ENCODE measurements at places on chromosomes 7 and 10.

GRCh38 chr10:11217521-11217920 lies 199.8 kb downstream of the CELF2 start:
- no peak for DNase-seq

DNA sequence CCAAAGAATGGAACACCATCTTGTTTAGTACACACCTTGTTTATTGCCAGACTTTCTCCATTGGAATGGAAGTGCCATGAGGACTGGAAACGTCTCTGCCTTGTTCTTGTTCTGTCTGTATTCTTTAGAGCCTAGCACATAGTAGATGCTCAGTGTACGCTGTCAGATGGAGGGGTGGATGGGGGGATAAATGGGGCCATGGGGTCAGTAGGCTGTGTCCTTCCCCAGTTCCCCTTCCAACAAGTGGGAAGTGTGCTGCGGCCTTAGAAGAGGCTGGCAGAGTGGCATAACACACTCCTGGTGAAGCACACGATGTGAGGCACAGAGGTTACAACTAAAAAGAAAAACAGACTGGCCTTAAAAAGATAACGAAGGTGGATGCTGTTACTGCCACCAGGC lies 61.9 kb downstream of the TMEM209 start:
- DNase-seq: no peak

GRCh38 chr7:33624215-33624614 lies 281.1 kb upstream of the BMPER start:
- DNase-seq: no peak

GRCh38 chr7:48389977-48390376 lies 218.7 kb downstream of the ABCA13 start:
- no peak for DNase-seq

- no peak for DNase-seq
Observed at GRCh38 chr10:20694296-20694695, 202.8 kb downstream of the NEBL start.

- DNase-seq: no peak
Observed at GRCh38 chr7:89757910-89758309, 396.4 kb upstream of the STEAP1 start.

GRCh38 chr7:38451840-38452239 lies 178.4 kb upstream of the TARP start:
- DNase-seq: no peak

DNA sequence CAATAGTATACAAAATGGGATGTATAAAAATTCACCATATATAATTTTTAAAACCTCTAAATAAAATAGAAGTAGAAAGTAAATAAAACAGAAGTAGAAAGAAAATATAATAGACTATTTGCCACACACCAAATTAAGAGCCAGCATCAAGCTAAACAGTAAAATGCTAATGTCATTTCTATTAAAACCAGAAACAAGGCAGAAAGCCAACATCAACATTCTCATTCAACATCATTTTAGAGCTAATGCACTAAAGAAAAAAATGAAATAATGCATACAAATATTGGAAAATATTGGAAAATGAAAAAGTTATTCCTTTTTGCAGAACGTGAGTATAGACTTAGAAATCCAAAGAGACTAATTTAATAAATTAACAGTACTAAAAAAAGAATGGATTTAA lies 23.4 kb upstream of the RELN start:
- DNase-seq: no peak

DNA sequence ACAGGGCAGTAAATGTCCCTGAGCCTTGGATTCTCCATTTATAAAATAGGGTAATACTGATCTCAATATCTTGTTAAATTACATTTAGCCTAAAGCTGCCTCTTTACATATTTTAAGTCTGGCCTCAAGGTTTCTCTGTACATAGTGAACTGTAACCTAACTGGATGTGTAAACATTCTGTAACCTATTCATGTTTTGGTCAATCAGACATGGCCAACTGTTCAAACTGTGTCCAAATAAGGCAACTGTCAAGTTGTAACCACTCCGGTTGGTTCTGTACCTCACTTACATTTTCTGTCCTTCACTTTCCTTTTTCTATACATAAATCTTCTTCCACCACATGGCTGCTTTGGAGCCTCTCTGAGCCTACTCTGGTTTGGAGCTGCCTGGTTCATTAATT lies 107.1 kb upstream of the ITGB1 start:
- DNase-seq: no peak

GRCh38 chr10:34206935-34207268 lies 608.2 kb downstream of the PARD3 start:
- DNase-seq: no peak

GRCh38 chr7:151093748-151094147 lies 7.5 kb downstream of the AGAP3 start:
- no peak for DNase-seq

DNA sequence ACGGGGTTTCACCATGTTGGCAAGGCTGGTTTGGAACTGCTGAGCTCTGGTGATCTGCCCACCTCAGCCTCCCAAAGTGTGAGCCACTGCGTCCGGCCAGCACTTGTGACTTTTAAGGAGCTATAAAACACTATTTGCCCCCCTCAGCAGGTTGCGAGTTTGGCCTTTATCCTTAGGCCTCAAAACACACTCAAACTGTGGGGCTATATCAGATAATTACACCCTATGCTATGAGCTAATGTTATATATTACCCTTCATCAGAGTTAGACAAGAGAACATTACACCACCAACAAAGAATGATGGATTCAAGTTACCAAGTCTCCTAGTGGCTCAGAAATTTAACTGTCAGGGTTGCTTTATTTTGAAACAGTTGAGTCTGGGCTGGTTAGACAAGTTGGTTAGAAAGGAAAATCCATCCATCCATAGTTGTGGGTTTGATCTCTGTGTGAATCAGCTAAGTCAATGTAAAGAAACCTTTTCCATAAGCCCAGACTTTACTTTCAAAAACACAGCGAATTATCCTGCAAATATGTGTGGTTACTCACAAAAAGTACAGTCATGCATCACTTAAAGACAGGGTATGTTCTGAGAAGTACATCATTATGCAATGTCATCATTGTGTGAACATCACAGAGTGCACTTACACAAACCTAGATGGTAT lies 115.8 kb downstream of the SEMA3D start:
- no peak for DNase-seq

DNA sequence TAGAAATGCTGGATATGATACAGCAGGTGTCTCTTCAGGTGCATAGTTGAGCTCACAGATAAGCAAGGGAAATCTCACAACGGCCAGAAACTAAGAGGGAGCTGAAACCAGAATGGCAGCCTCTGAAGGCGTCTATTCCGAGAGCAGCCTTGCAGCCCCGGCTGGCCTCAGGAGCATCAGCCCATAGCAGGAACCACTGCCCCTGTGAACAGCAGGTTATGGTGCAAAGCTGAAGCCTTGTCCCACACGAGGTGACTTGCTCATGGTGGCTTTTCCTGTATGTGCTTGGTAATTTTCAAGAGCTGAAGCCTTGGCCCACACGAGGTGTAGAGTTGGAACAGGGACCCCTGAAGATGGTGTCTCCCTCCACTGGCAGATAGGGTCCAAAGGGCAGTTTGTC lies 33.2 kb downstream of the BNIP3 start:
- DNase-seq: no peak

DNA sequence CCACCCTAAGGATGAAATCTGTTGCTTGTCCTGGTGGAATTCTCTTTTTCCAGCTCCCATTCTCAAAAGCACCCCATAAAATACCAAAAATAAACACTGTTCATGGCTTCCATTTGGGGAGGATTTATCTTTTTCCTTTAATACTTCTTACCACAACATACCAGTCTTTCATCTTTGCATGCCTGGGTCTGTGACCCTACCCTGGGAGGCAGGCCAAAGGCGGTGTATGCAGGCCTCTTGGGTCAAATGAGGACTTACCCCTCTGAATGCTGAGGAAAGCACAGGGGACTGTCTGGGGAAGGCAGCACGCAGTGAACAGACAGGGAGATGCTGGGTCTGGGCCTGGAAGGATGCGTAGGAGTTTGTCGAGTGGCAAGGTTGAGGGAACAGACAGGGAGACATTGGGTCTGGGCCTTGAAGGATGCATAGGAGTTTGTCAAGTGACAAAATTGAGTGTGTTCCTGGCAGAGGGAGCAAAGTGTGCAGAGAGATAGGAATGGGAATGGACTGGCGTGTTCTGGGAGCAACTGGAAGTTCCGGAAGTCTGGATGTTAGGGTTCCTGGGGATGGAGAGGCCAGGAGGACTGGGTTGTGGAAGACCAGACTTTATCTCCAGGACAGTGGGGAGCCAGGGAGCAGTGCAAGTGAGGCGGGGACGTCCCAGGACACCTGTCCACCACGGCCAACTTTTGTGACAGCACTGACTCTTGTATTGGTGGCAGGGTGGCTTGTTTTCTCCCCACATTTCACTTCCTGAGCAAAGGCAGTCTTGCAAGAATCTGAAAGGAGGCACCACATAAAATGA lies 40.8 kb downstream of the MYL10 start:
- DNase-seq: no peak

DNA sequence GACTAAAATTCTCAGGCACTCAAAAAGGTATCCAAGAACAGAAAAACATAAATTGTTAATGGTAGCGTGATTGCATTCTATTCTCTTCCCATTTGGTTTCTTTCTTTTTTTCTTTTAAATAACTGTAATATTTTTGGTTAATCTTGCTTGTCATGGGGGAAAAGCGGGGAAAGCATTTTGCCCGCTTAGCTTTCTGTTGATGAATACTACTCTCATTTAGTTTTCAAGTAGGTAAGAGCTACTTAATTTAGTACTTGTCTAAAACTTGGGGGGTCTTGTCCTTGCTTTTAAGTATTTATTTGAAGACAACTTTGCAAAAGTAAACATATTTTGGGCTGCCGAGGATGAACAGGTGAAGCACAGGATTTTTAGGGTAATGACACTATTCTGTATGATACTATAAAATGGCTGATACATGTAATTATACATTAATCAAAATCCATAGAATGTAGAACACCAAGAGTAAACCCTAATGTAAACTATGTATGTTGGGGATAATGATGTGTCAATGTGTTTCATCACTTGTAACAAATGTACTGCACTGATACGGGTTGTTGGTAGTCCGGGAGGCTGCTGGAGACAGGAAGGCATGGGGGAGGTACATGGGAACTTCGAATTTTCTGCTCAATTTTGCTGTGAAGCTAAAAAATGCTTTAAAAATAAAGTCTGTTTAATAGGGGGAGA lies 1.7 kb downstream of the TES start:
- peak; percentile 13 for DNase-seq

- DNase-seq: no peak
Observed at GRCh38 chr10:17037910-17038309, 91.7 kb downstream of the CUBN start.

- DNase-seq: no peak
Observed at GRCh38 chr10:110898391-110898790, 20.6 kb downstream of the BBIP1 start.

- no peak for DNase-seq
Observed at GRCh38 chr7:137454246-137454724, 110.8 kb upstream of the PTN start.

DNA sequence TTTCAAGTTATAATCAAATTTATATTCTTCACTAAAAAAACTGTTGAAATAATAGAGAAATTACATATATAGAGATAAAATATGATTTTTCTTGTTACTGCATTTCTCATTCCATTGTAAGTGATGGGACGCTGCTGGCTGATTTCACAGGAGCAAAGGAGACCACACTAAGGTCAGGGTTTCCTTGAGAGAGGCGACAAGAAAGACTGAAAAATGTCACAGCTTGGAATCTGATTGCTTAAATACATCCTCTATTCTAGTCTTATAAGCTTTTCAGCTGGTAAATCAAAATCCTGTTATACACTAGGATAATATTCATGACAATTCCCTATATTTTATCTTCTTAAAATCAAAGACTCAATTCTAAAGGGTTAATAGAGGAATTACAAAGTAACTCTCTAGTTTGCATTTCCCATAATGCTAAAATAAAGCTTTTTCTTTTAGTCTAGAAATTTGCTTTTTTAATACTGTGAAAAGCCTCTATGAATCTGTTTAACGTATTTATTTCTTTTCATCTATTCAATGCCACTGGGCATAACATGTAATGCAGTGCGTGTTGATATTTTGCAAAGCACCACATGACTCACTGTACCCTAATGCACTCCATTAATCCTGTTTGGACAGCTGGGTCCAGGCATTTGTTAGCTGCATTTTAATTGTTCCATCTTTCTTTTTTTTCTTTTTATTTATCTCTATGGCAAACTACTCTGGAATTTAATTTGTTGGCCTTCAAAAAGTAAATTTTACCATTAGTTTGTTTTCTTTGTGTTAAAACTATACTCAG lies 81.7 kb downstream of the RNF32 start:
- no peak for DNase-seq

GRCh38 chr10:58178811-58179210 lies 88.9 kb downstream of the IPMK start:
- no peak for DNase-seq

GRCh38 chr7:82676777-82677463 lies 233.3 kb upstream of the CACNA2D1 start:
- no peak for DNase-seq

DNA sequence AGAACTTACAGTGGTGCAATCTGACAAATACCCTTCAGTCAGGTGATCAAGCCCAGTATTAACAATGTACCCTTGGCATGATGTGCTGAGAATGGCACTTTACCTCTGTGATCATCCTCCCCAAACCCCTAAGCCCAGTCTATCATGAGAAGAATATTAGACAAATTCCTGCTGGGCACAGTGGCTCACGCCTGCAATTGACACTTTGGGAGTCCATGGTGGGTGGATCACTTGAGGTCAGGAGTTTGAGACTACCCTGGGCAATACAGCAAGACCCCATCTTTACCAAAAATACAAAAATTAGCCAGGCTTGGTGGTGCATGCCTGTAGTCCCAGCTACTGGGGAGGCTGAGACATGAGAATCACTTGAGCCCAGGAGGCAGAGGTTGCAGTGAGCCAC lies 7.4 kb upstream of the CUL2 start:
- DNase-seq: no peak

- no peak for DNase-seq
Observed at GRCh38 chr7:5050676-5051075, 5.0 kb downstream of the RBAK start.

DNA sequence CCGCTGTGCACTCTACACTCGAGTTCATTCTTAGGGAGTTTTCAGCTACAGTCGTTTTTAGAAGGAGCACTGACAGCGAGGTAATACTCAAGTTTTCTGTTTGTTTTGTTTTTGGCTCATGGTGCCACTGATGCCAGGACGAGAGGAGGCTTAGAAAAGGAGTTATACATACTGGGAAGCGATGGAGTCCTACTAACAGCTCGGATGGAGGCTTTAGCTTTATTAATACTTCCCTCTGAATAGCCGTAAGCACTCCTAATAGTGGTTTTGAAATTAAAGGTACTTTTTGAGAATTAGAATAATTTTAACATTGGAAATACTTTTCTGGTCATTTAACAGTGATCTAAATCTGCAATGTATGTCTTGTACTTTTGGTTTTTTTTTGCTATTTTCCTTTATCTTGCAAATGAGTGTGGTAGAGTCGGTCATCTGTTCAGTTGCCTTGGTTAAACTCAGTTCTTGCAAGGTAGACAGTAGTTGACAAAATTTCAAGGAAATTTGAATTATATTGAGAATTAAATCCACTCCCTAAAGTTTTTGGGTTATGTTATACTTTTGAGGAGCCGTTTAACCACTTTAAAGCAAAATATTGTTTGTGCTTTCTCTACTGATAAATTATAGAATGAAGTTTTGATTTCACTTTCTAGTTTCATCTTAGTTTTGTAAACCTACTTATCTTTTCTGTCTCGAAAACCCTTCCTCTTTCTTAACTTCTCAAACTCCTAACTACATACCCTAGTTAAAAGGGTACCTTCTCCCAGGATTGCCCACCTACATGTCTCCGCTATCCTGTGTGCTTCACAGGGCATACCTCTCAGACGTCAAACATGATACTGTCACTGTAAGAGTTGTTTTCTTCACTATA lies 1.5 kb downstream of the HBP1 start:
- no peak for DNase-seq

GRCh38 chr7:140512317-140513000 lies 33.2 kb upstream of the MKRN1 start:
- no peak for DNase-seq

All from activated T-cell treated with anti-CD3 and anti-CD28 coated beads, Interleukin-2, amount 50 U/mL, for 72 hours (primary cell).